COR-L47 (cell line): ENCODE measurements at places on chromosomes 3 and 15.

- DNase-seq: no peak
Measured at GRCh38 chr15:50247819-50248655, 17.5 kb downstream of the HDC start.

DNA sequence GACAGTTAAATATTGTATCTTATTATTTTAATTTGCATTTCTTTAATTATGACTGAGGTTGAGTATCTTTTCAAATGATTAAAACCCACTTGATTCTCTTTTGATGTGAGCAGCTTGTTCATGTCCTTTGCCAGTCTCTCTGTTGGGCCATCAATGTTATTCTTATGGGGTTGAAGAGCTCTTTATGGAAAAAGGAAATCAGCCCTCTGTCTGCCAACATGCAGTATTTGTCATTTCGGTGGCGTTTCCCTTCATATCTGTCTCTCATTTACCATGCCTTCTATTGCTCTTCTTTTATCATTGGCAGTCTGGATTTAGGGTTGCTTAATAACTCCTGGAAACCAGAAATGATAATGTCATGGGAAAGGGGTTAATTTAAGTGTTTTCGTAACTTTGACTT, 340.7 kb upstream of the DNAJC19 start:
- DNase-seq: no peak

GRCh38 chr3:43074901-43075689, 30.8 kb downstream of the POMGNT2 start:
- DNase-seq: no peak

- DNase-seq: no peak
Measured at GRCh38 chr15:31147456-31147855, 45.9 kb upstream of the TRPM1 start.

DNA sequence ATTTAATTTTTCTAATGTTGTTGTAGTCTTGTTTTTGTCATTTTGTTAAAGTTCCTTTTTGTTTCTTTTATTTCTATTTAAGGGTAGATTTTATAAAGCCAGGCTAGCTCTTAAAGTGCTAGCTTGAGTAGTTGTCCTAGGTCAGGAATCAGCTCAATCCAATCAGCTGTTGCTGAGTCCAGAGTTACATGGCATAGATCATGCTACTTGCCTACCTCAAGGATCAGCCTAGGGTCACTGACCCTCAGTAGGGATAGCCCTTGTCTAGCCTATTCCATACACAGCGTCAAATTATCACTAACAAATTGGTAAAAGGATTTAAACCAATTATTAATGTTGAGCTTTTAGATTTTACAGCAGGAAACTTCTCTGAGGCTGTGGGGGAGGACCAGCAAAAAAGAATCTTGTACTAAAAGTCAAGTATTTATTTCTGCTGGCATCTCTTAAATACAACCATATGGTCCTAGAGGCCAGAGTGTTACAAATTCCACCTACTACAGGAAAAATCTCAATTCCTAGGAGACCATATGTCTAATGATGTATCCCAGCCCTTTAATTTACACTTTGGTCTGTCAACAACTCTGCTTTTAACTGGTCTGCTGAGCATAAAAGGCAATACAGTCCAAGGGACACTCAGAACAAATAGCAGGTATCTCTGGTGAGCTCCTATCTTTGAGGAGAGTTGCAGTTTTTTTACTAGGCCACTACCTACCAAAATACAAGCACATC, 138.3 kb upstream of the PTPRG start:
- DNase-seq: no peak

- no peak for DNase-seq
Measured at GRCh38 chr15:58460872-58461271, 29.1 kb downstream of the LIPC start.

DNA sequence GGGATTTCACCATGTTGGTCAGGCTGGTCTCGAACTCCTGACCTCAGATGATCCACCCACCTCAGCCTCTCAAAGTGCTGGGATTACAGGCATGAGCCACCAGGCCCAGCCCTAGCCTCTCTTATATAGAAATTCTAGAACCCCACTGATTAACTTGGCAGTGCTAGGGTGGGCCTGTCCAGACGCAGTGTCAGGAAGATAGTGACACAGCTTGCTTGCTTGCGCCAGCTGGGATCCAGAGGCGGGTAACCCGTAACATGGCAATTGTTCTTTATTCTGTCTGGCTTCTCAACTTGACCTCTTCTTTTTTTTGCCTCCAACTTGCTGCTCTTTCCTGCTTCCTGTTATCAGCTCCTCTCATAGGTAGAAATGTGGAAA, 16.2 kb downstream of the CEP19 start:
- DNase-seq: no peak

DNA sequence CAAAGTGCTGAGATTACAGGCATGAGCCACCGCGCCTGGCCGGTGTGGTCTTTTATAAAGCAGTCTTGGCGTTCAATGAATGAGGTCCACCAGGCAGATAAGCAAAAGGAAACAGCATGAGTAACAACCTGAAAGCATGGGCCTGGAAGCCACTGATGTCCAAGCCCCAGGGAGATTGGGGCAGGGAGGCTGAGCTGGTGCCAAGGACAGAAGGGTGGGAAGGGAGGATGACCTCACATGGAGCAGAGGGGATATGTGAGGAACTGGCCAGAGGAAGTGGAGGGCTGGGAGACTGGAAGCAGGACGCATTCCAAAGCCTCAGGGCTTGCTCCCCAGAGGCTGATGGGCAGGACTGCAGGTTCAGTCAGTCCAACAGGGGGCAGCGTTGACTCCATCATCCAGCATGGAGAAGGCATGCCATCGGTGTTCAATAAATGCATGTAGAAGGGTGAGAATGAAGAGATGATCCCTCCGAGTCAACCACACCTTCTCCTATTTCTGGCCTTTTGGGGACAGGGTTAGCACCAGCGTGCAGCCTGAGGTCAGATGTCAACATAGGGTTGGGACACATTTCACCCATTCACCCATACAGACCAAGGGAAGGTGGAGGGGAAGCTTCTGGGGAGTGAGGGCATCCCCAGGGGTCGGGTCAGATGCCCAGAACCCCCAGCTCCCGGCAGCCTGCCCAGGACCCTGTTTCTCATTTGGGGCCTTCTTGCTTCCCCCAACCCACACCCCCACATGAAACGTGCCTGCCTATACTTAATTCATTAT, 14.8 kb downstream of the MYL3 start:
- no peak for DNase-seq

- no peak for DNase-seq
Measured at GRCh38 chr3:100245136-100245535, 15.7 kb upstream of the TBC1D23 start.

DNA sequence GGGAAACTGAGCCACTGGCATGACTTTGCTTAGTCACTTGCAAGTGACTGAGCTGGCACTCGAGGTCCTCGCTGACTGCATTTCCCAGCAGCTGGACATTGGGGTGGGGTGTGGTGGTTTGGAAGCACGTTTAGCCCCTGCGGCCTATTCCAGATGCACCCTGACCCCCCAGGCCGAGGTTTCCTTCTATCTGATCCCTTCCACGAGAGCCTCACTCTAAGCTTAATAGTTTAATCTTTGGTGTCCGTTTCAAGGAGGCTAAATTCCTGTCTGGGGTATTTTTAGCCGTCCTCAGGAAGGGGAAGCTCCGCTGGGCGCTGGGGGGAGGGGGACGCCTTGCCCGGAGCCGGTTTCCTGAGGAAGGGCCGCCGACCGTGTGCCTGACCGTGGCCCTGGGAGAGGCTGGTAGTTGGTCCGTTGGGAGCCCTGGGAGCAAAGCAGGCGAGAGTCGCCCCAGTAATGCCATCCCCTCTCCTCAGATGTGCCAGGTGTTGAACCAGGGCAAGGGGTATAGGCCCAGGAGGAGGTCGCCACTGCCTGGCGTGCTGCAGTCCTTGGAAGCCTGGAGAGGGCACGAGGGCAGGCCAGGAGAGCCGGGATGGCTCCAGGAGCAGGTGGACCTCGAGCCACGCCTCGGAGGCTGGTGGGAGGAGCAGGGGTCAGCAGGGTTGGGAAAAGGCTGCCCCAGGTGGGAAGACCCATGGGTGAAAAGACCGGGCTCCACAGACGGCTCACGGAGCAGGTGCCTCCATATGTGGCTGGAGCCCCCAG, 37.2 kb downstream of the IDH2 start:
- no peak for DNase-seq

DNA sequence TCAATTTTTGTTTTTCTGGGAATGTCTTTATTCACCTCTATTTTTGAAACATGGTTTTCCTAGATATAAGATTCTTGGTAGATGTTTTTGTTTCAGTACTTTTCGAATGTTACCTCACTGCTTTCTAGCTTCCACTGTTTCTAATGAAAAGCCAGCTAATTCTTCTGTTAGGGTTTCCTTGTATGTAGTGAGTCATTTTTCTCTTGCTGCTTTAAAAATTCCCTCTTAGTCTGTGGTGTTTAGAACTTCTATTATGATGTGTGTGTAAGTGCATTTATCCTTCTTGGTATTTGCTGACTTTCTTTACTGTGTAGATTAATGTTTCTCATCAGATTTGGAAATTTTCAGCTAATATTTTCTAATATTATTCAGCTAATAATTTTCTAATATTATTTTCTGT, 151.1 kb upstream of the OSTN start:
- DNase-seq: no peak

DNA sequence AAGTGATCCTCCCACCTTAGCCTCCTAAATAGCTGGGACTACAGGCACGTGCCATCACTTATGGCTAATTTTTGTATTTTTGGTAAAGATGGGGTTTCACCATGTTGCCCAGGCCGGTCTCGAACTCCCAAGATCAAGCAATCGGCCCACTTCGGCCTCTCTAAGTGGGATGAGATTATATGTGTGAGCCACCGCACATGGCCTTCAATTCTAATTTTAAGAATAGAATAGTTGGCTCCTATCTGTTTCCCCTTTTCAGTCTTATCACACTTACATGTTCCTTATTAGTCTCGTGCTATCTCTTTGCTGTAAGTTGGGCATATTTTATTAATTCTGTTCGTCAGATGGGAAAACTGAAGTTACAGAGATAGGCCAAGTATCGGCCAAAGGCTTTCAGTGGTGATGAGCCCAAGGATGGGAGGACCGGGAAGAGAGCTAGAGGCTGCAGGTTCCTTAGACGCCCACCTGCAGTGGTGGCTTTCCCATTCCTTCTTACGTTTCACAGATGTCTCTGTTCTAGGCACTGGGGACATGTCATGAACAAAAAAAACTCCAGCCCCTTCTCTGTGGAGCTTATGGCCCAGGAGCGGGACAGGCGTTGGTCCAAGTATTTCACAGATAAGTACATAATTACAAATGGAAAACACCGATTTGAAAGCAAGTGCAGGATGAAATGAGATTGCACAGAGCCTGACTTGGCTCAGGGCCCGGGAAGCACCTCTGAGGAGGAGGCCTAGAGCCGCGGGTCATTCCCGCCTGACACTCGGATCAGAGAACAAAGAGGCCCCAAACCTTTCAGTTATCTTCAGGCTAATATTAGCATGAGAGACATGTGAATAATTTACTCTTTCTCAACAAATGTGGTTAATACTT, 91.1 kb upstream of the KLF13 start:
- DNase-seq: peak; percentile 94

DNA sequence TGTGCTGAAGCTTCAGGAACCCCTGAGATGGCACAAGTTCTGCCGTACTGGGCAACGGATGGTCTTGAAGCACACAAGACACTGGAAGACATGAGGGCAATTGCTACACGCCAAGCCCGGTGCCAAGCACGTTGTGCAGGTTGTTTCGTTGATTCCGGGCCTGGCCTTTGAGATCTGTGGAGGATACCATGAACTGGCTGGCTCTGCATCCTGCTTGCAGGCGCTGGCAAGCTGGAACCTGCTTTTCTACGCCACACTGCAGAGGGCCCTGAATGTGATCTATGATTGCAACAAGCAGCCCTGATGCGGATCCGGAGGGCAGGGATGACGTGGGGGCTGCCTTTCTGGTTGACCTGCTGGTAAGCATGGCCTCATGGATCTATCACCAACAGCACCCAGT, 262.5 kb upstream of the ATP10A start:
- DNase-seq: no peak

- DNase-seq: no peak
Measured at GRCh38 chr3:73572368-73572767, 52.4 kb downstream of the PDZRN3 start.

- no peak for DNase-seq
Measured at GRCh38 chr3:59127071-59127470, 77.2 kb upstream of the CFAP20DC start.

DNA sequence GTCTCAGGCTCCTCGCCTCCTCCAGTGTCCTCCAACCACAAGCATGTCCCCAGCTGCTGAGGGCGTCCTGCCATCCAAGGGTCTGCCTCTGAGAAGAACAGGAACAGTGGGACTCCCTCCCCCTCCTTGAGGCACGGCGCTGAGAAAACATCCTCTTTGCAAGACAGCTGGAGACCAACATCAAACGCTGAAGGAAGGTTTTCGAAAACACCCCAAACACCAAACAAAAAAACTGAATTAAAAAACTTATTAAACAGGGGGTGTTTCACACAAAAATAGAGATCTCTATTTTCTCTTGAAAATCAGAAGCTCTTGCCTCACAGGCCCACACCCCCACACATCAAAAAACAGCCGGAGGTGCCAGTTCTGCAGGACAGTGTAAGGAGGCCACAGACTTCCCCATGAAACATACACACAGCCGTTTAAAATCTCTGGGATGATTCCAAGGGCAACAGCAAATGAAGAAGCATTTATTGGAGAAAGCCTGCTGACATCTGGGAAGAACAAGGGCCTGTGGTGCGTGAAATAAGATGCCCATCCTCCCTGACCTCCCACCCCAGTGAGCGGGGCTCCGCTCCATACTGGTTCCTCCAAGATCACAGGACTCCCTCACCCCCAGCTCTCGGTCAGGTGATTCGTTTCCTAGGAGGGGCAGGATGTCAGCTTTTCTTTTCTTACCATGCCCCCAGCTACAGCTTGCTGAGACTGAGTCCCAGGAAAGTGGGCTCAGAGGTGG, 71.3 kb downstream of the NUP210 start:
- no peak for DNase-seq

DNA sequence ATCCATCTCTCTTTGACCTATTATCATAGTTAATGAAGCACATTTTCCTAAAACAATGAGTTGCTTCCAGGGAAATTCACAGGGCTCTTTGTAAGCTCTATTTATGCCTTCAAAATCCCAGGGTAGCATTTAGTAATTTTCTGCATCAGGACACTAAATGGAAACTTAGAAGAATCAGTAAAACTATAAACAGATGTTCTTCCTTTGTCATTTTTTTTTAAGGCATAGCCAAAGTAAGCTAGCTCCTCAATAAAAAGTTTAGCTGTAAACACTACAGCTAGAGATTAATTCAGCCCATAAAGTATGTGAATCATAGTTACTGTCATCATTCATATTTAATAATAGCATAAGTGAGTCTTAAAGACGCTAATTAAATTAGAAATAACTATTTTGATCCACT, 79.3 kb downstream of the RPL22L1 start:
- DNase-seq: no peak

GRCh38 chr3:23945663-23945912, 502 bp downstream of the NR1D2 start:
- no peak for DNase-seq

GRCh38 chr3:175066617-175067415, 207.7 kb downstream of the NAALADL2 start:
- no peak for DNase-seq

GRCh38 chr15:70955151-70955550, 62.5 kb downstream of the LRRC49 start:
- DNase-seq: no peak

- DNase-seq: no peak
Measured at GRCh38 chr15:89405494-89405893, 70.9 kb upstream of the POLG start.

GRCh38 chr3:71589132-71589531, 5.6 kb upstream of the FOXP1 start:
- peak; percentile 71 for DNase-seq

- DNase-seq: no peak
Measured at GRCh38 chr3:140523600-140523999, 154.3 kb upstream of the TRIM42 start.
